ENCODE measurements at places on chromosomes 16 and 17. TPM values are rescaled to one million over a fixed set of nuclear protein-coding genes. Genes with fewer than 3 reads are reported as not detected.

GRCh38 chr16:81848306-81848853 is 69.3 kb downstream of the PLCG2 start:
- DNase-seq, result no peak
- no peak overlapping the region for H3K4me3 ChIP-seq
- H3K36me3 ChIP-seq, result no peaks in the 10 kb centered on the region
- no peak overlapping the region for H3K27ac ChIP-seq
- no peaks in the 10 kb centered on the region for H3K4me1 ChIP-seq

DNA sequence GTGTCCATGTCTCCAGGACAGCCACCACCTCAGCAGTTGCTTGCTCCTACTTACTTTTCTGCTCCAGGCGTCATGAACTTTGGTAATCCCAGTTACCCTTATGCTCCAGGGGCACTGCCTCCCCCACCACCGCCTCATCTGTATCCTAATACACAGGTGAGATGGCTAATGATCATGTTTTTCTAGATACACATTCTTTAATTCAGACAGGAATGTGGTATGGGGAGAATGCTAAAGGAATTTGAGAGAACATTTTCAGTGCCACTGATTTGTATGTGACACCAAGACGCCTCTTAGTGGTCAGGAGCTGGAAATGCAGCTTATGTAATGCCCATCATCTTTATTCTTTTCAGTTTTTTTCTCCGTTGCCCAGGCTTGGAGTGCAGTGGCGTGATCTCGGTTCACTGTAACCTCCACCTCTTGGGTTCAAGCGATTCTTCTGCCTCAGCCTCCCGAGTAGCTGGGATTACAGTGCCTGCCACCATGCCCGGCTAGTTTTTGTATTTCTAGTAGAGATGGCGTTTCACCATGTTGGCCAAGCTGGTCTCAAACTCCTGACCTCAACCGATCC is 8.9 kb upstream of the RAPGEFL1 start:
- H3K27ac ChIP-seq, result peak overlapping the region; percentile 6
- no peaks in the 10 kb centered on the region for H3K27me3 ChIP-seq
- H3K36me3 ChIP-seq, result no peaks in the 10 kb centered on the region
- no peak overlapping the region for H3K4me3 ChIP-seq
- no peak for DNase-seq

GRCh38 chr17:59361386-59361785 is 29.9 kb downstream of the YPEL2 start:
- no peak overlapping the region for H3K27ac ChIP-seq
- H3K27me3 ChIP-seq, result no peaks in the 10 kb centered on the region
- H3K4me1 ChIP-seq, result peaks cover 15% of the 10 kb centered on the region
- H3K4me3 ChIP-seq, result no peak overlapping the region
- DNase-seq, result no peak

GRCh38 chr17:47184681-47185080 is 4.4 kb downstream of the CDC27 start:
- H3K36me3 ChIP-seq, result no peaks in the 10 kb centered on the region
- no peak overlapping the region for H3K27ac ChIP-seq
- H3K27me3 ChIP-seq, result peaks cover 1% of the 10 kb centered on the region
- H3K4me1 ChIP-seq, result peaks cover 19% of the 10 kb centered on the region
- DNase-seq, result no peak
- no peak overlapping the region for H3K4me3 ChIP-seq

DNA sequence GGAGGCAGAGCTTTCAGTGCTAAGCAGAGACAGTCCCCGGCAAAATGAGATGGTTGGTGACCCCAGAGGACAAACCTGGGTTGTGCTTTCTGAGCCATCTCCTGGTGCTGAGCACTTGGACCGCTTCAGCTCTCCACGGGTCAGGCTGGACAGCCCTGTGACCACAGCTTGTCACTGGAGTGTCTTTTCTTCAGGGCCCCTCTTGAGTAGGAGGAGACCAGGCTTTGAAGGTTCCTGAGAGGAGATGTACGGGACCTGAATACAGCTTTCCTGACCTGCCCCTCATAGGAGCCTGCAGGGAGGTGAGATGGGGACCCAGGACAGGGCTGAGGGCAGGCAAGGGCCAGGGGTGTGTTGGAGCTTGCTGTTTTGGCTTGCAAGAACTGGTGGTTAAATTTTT is 17.8 kb upstream of the ADGRG1 start:
- H3K36me3 ChIP-seq, result no peaks in the 10 kb centered on the region
- H3K27me3 ChIP-seq, result peaks cover 4% of the 10 kb centered on the region
- peaks cover 20% of the 10 kb centered on the region for H3K4me1 ChIP-seq
- no peak for DNase-seq
- H3K27ac ChIP-seq, result no peak overlapping the region

DNA sequence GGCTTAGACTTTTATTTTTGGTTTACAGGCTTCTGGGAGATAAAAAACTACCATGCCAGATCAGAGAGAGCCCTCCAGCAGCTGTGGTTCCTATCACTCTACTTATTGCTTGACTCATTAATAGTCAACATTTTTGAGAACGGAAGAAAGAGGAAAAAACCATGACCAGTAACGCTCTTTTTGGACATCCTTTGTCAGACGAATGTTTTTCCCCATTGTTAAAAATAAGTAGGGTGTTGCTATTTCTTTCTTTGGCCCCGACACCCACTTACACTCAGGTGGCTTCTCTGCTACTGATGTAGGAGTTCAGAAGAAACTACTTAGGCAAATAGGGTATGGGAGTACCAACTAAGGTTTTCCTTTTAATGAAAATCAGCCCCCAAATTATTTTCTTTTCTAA is 27.5 kb downstream of the TVP23A start:
- DNase-seq, result no peak
- H3K4me3 ChIP-seq, result no peak overlapping the region
- peaks cover 4% of the 10 kb centered on the region for H3K27me3 ChIP-seq
- H3K27ac ChIP-seq, result no peak overlapping the region

DNA sequence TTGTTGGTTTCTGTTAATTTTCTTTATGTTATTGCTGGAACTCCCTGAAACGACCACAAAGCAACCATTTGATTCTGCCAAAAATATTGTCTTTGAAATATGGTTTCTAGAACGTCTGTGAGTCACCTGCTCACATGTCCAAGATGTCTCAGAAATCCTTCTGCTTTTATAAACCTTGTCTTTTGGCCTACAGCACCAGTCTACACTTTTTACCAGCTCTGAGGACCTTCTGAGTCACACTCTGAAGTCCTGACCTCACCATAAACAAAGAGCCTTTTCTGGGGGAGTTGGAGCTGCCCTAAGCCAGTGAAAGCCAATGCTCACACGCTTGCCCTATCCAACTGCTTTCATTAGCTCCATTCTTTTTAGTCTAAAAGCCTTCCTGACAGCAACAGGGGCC is 55.5 kb downstream of the GRIN2A start:
- no peak for DNase-seq
- peaks cover 1% of the 10 kb centered on the region for H3K27me3 ChIP-seq
- no peak overlapping the region for H3K27ac ChIP-seq
- H3K4me3 ChIP-seq, result no peak overlapping the region

GRCh38 chr17:34166352-34166751 is 88.7 kb upstream of the CCL2 start:
- DNase-seq, result peak; percentile 63
- peak overlapping the region; percentile 44 for H3K4me3 ChIP-seq
- H3K36me3 ChIP-seq, result no peaks in the 10 kb centered on the region
- peak overlapping the region; percentile 92 for H3K27ac ChIP-seq

- no peaks in the 10 kb centered on the region for H3K36me3 ChIP-seq
- H3K27ac ChIP-seq, result no peak within 1 kb of the TSS
- no peaks in the 10 kb centered on the region for H3K4me1 ChIP-seq
- H3K4me3 ChIP-seq, result no peak within 1 kb of the TSS
- peaks cover 3% of the 10 kb centered on the region for H3K27me3 ChIP-seq
These were observed at the start of gene CES4A for GRCh38 chr16:66988197-66988788. CES4A (plus strand) TSS chr16:66988589; CDS start chr16:66988773, 184 bp downstream.

SEZ6 gene
- total RNA-seq, result 6.7 TPM

RBFOX1 gene
- 30.5 TPM for total RNA-seq

ABCA6 gene
- total RNA-seq, result 1.6 TPM

OR2C1 gene
- not detected for total RNA-seq

PRDM7 gene
- not detected for total RNA-seq

TSPOAP1 gene
- total RNA-seq, result 39.7 TPM

Measured in glutamatergic neuron (in vitro differentiated cells).